IMR-90 (cell line): ENCODE measurements at places on chromosomes 12 and 14. TPM values are rescaled to one million over a fixed set of nuclear protein-coding genes. Genes with fewer than 3 reads are reported as not detected.

DNA sequence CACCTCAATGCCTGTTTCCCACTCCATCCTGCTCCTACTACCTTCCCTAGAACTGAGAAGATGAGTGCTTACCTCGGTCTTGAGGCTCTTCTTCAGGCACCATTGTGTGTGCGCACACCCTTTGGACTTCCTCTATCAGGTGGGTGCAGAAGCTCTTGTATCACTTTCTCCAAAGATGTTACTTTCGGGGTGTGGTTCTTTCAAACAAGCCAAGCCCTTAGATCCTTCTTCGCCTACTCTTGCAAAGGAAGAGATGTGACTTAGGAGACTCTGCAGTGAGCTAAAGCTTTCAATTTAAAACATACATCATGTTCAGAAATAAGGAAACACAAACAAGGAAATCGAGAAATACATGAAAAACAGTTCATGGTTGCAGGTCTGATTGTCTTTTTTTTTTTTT lies at the start of gene CLEC4C:
Gene CLEC4C, minus strand, starts transcription at position 130 of the 400 bp plus-strand sequence. Its CDS starts 27 bp downstream, at position 103.
- no peak for DNase-seq

DNA sequence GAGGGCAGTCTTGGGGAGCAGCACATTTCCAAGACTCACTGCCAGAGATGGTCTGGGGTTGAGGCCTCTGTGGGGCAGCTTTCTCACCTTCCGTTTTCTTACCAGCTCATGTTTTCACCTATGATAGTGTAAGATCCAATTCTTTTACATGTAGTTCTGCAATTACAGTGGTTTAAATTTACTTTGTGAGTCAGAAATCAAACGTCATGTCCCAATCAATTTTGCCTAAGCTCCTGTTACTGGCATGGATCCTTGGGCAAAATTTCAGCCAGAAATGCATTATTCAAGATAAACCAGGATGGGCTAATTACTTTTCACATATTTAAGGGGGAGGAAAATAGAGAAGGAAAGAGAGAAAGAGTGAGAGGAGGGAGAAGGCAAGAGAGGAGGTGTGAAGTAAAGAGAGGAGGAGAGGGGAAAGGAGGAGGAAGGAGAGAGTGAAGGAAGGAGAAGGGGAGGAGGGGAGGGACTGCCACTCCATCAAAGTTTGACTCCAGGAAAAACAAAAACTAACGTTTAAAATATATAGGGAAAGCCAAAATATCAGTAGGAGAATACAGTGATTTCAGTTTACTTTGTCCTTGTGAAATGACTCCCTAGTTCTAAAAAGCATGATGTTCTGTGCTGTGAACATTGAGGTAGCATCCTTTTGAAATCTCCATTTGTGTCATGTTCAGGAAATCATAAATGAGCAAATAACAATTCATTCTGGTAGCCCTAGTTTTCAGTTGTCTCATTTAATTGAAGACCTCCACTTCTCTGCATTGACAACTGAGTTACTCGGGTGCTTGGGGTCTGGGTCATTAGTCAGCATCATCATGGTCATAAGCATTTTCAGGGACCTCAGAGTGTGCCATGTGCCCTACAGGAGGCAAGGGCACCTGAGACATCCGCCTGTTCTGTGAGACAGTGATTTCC lies 3.0 kb downstream of the BMAL2 start:
- DNase-seq: no peak

DNA sequence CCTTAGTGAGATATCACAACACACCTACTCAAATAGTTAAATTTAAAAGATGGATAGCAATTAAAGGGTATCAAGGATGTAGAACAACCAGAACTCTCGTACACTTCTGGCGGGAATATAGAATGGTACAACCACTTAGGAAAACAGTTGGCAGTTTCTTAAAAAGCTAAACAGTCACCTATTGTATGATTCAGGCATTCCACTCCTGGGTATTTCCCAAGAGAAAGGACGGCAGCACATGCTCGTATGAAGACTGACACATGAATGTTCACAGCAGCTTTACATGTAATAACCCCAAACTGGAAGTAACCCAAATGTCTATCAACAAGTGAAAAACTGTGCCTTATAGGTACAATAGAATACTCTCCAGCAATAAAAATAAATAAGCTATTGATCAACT lies 465.2 kb downstream of the VRK1 start:
- no peak for DNase-seq

GRCh38 chr12:100399095-100399494 lies 42.2 kb downstream of the SLC17A8 start:
- DNase-seq: no peak

Gene VIPAS39
- total RNA-seq: 32.2 and 43.0 TPM in 2 replicates
